ENCODE measurements at places on chromosomes 12 and 14.

DNA sequence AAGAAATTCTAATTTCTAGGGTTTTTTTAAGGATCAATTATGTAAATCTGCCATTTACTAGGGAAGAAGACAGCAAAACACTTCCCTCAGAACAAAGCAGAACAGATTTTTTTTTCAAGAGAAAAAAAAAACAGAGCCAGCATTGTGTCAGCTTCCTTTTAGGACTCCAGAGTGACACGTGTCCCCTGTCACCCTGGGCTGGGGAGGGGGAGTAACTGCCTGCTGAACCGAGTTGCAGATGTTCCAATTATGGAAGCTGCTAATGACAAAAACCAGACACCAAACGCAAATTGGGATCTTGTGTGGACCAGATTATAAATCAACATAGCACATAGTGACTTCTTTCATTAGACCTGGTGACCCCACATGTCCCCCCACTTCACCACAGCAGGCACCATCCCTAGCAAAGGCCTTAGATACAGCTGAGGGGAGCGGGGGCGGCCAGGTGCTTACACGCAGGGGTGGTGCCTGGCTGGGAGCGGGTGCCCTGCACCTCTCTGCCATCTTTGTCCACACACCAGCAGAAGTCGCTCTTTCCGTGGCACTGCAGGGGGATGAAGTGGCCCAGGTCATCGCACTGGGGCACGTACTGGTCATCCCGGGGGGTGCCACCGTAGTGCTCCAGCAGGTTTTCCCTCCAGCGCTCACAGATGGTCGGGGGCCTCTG, 25.4 kb downstream of the RTRAF start:
- DNase-seq, result no peak

DNA sequence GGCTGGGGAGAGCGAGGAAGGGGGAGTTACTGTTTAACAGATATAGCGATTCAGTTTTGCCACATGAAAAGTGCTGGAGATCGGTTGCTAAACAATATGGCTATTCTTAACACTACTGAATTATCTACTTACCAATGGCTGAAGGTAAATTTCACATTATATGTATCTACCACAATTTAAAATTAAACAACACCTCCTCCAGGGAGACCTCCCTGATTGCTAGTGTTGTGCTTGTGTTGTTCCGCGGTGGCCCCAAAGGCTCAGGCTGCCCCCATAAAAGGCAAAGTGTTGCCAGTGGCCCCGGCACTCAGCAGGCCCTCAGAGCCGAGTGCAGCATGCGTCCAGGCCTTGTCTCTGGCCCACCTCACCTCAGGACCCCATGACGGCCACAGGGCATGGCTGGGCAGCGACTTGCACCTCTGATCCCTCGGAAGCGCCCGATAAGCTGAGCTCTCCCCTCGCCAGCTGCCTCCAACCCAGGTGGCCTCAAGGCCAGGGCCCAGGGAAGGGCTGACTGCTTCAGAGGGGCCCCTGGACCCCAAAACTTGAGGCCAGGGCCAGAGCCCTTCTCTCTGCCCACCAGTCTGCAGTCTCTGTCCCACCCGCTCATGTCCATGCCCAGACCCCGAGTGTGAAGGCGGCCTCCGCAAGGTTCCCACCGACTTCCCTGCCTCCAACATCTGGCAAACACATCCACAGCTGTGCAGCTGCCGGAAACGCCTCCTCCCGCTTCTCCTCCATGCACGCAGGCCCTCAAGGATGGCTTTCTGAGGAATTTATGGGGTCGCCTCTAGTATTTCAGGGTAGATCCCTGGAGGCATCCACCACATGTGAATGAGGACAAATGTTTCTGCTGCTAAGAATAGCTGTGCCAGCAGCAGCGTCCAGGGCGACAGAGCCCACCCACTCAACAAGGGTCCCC, 60.0 kb downstream of the NCOR2 start:
- DNase-seq, result no peak

DNA sequence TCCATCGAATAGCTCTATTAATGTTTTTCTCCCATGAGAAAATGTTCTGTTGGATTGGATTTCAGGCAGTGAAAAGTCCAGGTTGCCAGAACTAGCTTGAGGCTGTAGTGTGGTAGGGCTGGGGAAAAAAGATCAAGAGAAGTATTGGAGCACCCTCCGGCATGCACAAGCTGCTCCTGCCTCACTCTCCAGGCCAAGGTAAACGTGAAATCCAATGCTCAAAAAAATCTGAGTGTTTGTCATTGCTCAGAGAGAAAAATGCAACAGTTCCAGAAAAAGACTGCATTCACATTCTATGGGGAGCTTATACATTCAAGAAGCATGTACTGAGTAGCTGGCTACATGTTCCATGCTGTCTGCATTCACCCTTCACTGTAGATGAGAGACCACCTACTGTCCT, 680.9 kb upstream of the TBX3 start:
- DNase-seq, result no peak

GRCh38 chr12:11839091-11839641, 189.7 kb downstream of the ETV6 start:
- no peak for DNase-seq

DNA sequence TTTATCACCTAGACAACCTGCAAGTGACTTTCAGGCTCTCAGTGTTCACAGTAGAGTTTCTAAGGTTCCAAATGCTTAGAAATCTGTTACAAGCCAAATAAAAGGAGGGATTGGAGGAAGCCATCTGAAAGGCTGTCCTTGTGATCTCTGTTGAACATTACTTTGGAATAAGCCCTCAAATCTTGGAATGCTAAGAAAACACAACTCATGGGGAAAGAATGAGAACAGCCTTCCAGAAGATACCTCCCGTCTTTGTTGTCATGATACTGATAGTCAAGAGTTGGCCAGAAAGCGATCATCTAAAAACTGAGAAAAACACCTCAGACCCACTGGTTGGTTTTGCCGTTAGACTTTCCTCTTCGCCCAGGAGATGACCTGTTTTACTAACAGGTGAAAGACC, 44.4 kb upstream of the KCNK13 start:
- DNase-seq, result no peak

- no peak for DNase-seq
Measured at GRCh38 chr14:69260190-69260860, 367 bp downstream of the GALNT16 start.

All from activated CD8-positive, alpha-beta memory T cell treated with anti-CD3 and anti-CD28 coated beads for 24 hours (primary cell).